ENCODE measurements at places on chromosomes 12 and 14.
A peak's percentile ranks its signal among the peaks of the same experiment; 100 is the strongest.

GRCh38 chr12:113186033-113186365, 478 bp downstream of the RITA1 start:
- DNase-seq: no peak

- no peak for DNase-seq
Measured at GRCh38 chr12:109443794-109444193, 33.3 kb downstream of the KCTD10 start.

- DNase-seq: no peak
Measured at GRCh38 chr12:93624595-93625294, 52.3 kb downstream of the SOCS2 start.

DNA sequence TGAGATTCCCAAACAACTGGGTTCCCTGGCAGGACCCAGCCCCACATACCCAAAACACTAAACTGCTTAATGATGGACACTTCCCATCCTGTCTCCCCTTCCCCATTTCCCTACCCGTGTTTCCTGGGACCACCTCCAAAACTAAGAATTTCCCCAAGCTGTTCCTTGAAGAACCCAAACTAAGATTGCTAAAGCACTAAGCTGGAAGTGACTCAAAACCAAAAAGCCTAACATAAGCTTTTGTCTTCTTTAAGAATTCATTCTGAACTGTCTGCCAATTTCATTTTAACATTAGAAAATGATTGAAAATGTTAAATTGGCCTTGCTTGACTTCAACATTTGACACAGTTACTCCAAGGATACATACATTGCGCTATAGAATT, 29.5 kb upstream of the STAB2 start:
- DNase-seq: no peak

- DNase-seq: no peak
Measured at GRCh38 chr14:60944204-60944603, 36.7 kb downstream of the TRMT5 start.

- peak; percentile 0 for DNase-seq
Measured at GRCh38 chr14:100584056-100585031, 2.9 kb downstream of the BEGAIN start.

DNA sequence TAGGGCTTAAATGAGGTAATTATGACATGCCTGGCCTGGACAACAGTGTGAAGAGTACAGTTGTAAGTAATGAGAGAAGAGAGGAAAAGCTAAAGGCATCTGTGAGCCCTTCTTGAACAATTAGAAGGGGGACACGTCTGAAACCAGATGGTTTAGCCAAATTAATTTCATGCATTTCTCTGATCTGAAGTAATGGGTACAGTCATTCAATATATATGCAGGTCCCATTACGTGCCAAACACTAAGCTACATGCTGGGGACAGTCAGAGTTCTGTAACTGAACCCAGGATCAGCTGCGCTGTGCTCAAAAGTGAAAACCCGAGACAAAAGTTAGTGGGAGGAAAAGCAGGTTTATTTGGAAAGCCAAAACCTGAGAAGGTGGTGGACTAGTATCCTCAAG, 207.2 kb upstream of the TMTC1 start:
- DNase-seq: no peak

DNA sequence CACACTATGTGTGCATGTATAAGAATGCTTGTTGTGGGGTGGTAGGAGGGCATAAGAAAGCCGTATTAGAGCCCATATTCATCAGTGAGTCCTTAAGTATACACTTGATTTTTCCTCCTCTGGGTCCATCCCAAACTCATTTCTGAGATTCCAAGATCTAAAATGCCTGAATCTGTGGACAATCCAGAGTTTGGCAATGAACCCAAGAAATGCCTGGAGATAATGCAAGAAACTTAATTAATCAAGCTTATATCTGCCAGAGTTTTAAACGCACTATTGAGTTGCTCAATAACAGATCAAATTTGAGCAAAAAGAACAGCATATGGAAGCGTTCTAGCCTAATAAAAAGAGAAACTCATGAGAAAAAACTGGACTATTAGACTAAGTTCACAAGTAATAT, 143.4 kb upstream of the NAV3 start:
- no peak for DNase-seq

GRCh38 chr12:32400866-32401265, 1.5 kb downstream of the FGD4 start:
- DNase-seq: no peak

GRCh38 chr12:89314060-89314761, 38.1 kb downstream of the DUSP6 start:
- no peak for DNase-seq

- no peak for DNase-seq
Measured at GRCh38 chr12:104057771-104058197, 6.5 kb upstream of the HCFC2 start.

- no peak for DNase-seq
Measured at GRCh38 chr12:83386527-83387264, 700.0 kb downstream of the TMTC2 start.

- DNase-seq: no peak
Measured at GRCh38 chr14:45261209-45261608, 8.2 kb upstream of the MIS18BP1 start.

DNA sequence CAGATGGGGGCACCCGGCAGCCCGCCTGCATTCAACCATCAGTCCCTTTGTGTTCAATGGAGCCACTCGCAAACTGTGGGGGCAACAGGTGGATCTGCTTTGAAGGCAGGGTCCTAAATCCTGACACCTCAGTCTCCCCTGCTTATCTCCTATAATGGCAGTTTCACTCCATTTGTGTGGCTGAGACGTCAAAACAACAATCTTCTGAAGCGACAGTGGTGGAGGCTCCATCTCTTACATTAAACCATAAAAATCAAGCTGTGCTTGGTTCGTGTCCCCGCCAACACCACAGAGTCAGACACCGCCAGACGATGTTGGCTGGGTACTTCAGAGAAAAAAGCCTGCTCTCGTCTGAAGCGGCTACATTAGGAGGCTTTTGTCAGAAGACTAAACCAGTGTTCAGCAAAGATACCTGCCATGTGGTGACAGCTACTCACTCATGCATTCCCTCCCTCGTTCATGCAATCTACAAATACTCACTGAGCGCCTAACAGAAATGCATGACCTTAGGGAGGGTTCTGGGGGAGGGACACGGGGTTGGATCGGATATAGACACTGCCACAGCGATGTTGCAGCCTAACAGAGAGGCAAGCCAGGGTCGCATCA, 253.9 kb downstream of the FOXN3 start:
- DNase-seq: no peak

DNA sequence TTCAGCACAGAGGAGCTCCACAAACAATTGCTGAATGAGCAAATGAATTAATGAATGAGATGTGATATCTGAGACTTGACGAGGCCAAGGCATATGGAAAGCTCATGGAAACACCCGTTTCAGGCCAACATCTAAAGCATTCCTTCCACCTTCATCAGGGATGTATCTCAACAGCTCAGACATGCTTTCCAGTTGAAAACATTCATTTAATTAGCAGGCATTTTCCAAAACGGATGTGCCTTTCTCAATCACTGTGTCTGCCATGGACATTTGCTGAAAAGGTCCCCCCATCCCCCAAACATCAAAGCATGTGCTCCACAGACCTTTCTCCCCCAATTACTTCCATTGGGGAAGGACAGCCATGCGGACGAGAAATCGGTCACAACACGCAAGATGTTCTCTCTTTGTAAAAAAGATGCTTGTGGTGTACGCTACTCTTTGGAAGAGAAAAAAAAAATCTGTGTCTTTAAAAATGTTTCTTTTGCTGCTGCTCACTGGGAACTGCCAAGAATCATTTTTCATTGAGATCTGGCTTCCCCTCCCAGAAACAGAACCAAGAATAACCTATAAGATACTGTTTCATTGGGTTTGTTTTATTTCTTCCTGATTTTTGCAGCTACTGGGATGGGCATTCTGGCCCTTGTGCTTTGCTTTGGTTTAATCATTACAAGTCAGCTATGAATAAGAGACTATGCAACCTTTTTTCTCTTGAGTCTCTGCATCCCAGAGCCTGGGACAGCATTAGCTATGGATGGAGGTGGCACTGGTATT, 528.2 kb downstream of the MED13L start:
- DNase-seq: no peak

DNA sequence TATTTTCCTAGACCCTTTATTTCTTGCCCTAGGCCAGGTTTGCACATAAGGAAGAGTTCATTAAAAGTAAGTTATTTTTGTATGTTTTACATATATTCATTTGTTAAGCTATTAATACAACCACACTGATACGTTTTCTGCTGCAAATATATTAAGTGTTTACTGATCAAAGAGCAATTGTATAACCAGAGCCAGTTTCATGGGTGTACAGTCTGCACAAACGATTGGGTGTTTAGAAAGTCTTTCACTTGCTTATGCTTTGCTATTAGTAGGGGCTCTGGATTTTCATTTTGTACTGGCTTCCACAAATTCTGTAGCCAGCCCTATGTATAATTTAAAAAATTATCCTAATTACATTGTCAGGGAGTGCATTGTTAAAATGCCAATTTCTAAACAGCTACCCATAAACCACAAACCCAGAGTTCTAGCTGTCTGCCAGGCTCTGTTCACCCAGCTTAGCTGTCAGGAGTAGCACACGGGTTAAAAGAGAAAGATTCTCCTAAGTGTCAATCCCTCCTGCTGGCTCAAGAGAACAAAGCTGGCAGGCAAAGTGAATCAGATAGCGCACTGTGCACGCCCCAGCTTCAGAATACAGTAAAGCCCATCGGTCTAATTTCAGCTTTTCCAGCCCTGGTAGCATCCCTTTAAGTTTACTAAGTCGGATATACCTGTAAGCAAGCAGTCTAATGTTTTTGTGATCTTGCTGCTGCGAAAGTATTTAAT, 151.0 kb upstream of the LMO3 start:
- DNase-seq: no peak

DNA sequence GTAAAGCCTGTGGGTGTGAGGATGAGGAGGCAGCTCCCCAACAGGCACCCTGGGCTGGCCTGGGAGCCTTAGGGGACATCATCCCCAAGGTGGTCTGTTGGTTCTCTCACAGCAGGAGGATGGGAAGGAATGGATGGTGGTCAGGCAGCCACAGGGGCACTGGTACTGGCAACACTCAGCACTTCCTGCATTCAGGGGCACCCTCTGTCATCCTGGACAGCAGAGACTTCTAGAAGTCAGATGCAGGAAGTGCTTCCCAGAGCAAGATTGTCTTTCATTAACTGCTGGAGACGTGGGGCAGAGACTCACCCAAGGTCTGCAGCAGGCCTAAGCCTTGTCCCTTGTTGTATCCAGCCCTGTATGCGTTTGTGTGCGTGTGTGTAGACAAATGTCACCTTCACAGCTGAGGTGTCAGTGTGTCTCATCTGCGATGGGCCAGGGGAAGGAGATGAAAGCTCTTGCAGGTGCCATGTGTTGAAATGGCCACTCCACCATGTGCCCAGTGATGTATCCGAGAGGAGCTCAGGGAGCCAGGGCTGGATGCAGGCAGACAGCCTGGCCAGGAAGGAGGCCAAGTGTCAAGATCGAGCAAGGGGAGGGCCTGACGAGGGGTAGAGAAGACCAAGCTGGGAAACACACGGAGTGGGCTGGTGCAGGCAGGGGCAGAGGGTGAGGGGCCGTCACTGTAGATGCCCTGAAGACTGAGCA, 85.1 kb downstream of the PITPNM2 start:
- DNase-seq: no peak

DNA sequence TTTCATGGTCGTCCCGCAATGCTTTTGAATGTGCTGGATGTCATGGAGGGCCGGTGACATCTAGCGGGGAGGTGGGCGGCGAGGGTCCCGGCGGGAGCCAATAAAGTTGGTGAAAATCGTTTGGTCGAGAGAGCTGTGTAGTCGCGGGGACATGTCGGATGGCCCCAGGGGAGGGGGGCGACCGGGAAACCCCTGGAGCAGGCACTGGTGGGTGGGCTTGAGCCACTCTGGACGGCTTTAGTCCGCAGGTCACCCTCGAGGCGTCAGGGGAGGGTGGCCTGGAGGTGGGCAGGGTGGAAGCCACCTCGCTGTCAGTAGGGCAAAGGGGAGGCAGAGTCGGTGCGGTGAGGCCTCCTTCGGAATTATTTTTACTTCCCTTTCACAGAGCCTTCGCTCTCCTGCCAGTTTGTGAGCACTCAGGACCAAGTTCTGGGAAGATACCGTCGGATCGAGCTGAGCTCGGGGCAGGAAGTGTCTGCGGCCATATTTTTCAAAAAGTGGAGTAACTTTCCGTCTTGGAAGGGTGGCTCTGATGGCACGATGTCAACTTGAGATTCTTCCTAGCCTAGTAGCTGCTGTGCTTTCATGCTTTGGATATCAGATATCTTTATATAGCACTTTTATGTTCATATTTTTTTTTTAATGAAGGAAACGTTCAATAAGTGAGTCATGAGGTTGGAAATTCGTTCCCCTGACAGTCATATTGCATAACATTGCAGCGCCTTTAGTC, 28.2 kb downstream of the WBP11 start:
- peak; percentile 15 for DNase-seq

GRCh38 chr14:21557084-21557901, 22.6 kb downstream of the OR10G3 start:
- DNase-seq: peak; percentile 59

DNA sequence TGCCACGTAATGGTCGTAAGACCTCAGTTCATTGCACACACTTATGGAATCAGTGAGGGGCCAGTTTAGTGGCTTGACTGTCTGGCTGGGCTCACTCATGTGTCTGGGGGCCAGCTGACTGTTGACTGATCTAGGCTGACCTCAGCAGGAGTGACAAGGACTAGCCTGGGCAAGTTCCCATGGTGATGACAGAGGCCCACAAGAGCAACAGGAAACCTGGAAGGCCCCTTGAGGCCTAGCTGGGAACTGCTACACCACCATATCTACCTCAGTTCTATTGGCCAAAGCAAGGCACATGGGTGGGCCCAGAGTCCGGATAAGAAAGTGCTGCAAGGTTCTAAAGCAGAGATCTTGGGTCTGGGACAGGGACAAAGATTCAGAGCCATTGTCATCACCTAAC, 21.3 kb upstream of the RFLNA start:
- no peak for DNase-seq

DNA sequence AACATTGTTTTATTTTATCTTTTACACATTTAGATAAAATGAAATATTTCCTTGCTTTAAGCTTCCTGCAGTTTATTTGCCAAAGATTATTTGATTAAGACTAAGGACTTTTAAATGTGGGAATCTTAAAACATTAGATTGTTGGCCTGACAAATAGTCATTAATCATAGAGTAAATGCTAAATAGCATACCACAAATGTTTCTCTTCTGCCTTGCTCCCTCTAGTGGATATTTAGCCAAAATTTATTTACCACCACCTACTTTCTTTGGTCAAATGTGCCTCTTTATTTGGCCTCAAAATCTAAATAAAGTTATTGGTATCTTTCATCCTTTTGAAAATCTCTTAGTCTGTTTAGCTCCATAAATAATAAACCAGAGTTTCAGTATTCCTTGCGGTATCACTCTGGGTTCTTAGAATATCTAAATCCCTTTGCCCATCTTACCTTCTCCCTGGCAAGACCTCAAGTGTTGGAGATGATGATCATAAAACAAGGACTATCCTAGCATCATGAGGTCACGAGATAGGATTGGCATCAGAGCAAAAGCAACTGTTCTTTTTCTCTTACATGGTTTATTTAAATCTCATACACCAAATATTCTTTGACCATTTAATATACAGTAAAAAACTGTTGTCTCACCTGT, 150.6 kb upstream of the AEBP2 start:
- DNase-seq: no peak

- DNase-seq: no peak
Measured at GRCh38 chr12:45849289-45849688, 119.8 kb downstream of the ARID2 start.

- no peak for DNase-seq
Measured at GRCh38 chr14:51805541-51805940, 54.9 kb upstream of the GNG2 start.
